ENCODE measurements at places on chromosomes 1 and 21. TPM values are rescaled to one million over a fixed set of nuclear protein-coding genes. Genes with fewer than 3 reads are reported as not detected.

The FLG2 gene
- not detected for total RNA-seq

The SLC45A3 gene
- 0.88 TPM for total RNA-seq

GRCh38 chr1:221184131-221184794 lies 305.0 kb downstream of the HLX start:
- DNase-seq: no peak

- DNase-seq: peak; percentile 22
Observed at GRCh38 chr1:243421784-243422183, 165.9 kb downstream of the SDCCAG8 start.

DNA sequence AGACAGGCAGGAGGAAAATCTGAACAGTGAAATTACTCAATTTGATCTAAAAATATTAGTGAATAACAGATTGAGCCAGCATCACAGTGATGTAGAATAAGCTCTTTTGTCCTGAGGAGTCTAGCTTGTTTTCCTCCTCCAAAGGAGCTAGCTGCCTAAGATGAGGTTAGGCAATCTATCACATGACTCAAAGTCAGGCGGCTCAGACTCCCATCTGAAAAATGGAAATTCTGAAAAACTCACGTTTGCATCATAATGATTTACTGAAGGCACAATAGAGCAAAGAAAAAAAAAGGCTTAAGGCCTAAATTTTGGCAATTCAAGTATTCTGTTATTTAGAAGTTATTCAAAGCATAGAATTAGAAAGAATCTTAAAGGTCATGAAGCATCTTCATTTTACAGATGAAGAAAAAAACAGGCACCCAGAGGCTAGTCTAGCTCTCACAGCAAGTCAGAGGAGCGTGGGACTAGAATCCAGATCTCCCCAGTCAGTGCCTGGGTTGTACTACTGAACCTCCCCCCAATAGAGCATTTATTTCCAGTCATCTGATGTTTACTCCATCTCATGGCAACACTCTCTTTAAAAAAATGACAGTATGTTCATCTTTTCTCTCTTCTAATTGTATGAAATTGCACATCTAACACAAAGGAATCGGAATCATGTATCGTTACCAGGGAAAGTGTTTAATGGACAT lies 62.5 kb upstream of the ATF3 start:
- DNase-seq: peak; percentile 42

DNA sequence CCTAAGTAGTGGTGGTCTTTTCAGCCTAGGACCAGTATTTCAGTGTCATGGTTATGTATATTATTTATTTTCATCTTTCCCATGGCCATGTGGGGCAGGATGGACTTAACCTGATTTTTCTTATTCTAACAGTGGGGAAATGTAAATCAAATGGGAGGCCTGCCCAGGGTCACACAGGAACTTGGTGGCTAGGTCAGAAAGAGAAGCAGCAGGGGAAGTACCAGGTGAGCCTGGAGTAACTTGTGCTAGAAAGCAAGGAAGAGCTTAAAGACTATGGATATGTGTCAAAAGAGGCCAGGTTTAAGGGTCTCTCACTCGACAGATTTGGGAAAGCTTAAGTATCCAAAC lies 936 bp downstream of the ZFP69B start:
- no peak for DNase-seq

DNA sequence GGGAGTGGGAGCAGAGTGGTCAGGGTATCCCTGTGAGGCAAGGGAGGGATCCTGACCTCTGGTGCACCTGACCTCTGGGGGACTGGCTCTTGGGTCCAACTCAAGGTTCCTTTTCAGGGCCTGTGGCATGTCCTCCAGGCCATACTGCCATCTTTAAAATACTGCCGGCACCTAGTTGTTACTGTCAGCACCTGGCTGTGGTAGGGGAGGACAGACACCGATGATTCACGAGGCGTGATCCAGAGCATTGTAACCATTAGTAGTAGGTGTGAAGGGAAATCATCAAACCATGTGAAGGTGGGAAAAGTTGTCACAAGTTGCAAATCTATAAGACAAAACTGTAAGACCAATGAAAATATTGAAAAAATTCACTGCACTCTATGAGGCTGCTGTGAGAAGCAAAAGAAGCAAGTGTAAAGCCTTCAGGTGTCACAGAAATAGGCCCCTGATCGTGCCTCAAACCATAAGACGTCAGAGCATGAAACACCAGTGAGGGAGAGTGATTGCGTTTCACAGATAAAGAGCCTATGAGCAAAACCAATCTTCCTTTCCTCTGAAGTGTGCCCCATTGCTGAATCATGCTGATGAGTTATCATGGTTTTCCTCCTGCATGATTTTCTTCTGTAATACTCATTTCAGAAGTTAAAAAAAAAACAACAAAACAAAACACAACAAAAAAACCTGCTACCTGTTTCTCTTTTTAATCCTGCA lies 55.3 kb downstream of the CDC7 start:
- no peak for DNase-seq

DNA sequence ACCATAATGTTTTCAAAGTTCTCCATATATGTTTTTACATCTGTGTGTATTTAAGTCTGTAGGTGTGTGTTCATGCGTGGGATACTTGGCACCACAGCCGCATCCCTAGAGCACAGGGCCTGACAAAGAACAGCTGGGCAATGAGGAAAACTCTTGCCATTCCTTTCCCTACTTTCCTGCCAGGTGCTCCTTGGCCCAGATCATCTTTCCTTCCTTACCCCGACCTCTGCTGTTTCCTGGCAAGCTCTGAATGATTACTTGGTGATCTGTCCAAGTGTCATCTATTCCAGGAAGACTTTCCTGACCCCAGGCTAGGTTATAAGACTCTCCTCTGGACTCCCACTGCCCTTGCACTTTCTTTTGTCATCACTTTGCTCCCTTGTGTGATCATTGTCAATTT lies 123.6 kb downstream of the ELAVL4 start:
- DNase-seq: no peak

GRCh38 chr1:93244298-93245069 lies 64.0 kb downstream of the CCDC18 start:
- no peak for DNase-seq

DNA sequence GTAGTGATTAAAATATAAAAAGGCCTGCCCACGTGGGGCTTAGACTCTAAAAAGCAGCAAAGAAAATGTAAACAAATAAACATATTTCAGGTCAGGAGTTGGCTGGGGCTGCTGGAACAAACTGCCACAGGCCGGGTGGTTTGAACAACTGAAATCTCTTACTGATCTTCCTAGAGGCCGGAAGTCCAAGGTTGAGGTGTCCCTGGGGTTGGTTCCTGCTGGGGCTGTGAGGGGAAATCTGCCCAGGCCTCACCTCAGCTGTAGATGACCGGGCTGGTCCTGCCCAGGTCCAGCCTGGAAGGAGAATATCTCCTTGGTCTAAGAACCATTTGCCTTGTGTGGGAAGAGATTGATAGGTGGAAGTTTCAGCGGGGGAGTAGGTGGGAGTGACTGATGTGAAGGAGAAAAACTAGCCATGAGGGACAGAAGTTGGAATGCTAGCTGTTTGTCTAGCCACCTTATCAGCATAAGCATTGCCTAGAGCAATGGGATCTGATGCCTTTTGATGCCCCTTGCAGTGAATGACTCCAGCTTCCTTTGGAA lies 221.1 kb downstream of the DYRK1A start:
- DNase-seq: no peak

DNA sequence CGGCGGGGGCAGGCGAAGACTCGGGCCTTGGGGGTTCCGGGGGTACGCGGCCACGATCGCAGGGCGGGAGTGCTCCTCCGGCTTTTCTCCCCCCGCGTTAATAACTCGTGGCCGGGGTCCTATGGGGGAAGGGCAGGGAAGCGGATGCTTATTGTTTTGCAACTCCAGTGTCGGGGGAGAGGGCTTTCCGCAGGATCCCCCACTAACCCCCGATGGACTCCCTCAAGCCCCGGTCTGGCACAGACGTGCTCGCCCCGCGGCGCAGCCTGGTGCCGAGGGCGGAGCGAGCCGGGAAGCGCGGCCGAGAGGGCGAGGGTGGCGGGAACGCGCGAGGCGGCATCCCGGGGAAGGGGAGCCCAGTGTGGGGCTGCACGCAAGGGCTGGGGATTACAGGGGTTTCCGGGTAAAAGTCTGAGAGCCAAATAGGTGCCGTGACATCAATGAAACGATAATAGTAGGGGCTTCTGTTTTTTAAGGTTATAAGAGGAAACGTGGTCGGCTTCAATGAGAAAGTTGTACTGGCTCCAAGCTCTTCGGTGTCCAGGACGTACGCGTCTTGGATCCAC lies 772 bp downstream of the UCK2 start:
- peak; percentile 29 for DNase-seq

DNA sequence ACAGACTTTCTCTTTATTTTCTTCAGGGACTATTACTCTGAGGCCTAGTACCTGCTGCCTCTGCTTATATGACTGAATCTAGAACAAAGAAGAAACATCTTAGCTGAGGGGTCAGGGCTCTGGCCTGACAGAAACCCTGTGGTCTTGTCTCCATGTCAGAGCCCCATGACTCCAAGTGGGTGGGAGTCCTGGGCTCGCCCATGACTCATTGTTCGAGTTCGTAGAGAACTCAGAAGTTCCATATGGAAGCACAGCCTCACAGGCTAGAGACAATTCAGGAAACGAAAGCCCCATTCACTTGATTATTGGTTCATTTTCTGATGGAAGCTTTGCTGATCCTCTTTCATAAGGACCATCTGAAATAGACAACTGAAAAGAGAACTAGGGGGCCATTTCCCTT lies 73.2 kb downstream of the CD58 start:
- DNase-seq: no peak
